ENCODE measurements at places on chromosomes 13 and 19. TPM values are rescaled to one million over a fixed set of nuclear protein-coding genes. Genes with fewer than 3 reads are reported as not detected.

The DMKN gene
- not detected for total RNA-seq

The ZNF382 gene
- 14.0 TPM for total RNA-seq

The RFX1 gene
- 0.58 TPM for total RNA-seq

The PEG3 gene
- 0.72 TPM for total RNA-seq

The CABP5 gene
- not detected for total RNA-seq

The TYK2 gene
- 133 TPM for total RNA-seq

The PABPC3 gene
- total RNA-seq, result not detected

The FGF9 gene
- 0.14 TPM for total RNA-seq

The ATP1A3 gene
- 0.29 TPM for total RNA-seq

The ZNF571 gene
- total RNA-seq, result 7.2 TPM

The PSG1 gene
- not detected for total RNA-seq

The VSIG10L gene
- total RNA-seq, result 2.2 TPM

The NLRP7 gene
- not detected for total RNA-seq

The MYH14 gene
- 62.5 TPM for total RNA-seq

The LRRC4B gene
- total RNA-seq, result 2.6 TPM

The OR4F17 gene
- not detected for total RNA-seq

The TRPC4 gene
- 12.3 TPM for total RNA-seq

The ITGBL1 gene
- not detected for total RNA-seq

The GJB6 gene
- total RNA-seq, result not detected

The PLA2G4C gene
- total RNA-seq, result 1.4 TPM

The ZNF580 gene
- total RNA-seq, result 14.3 TPM
